ENCODE measurements at places on chromosomes 16 and 17.

GRCh38 chr16:78353640-78354275 lies 254.3 kb downstream of the WWOX start:
- no peak for DNase-seq

GRCh38 chr17:64520359-64520758 lies 13.6 kb downstream of the CEP95 start:
- DNase-seq = no peak

DNA sequence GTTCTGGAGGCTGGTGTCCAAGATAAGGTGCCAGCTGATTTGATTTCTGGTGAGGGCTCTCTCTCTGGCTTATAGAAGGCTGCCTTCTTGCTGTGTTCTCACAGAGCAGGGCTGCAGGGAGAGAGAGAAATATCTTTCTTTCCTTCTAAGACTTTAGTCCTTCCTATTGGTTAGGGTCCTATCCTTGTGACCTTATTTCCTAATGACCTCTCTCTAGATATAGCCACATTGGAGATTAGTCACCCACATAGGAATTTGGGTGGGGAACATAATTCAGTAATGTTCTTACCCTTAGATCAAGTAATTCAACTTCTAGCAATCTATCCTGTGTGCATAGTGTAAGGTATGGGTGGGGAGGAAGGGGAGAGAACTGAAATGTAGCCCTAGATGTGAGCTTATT lies 18.0 kb upstream of the ABCA5 start:
- DNase-seq = no peak

GRCh38 chr16:8739989-8740704 lies 57.3 kb downstream of the TMEM186 start:
- DNase-seq = no peak

GRCh38 chr16:69834807-69835466 lies 72.8 kb downstream of the WWP2 start:
- no peak for DNase-seq

DNA sequence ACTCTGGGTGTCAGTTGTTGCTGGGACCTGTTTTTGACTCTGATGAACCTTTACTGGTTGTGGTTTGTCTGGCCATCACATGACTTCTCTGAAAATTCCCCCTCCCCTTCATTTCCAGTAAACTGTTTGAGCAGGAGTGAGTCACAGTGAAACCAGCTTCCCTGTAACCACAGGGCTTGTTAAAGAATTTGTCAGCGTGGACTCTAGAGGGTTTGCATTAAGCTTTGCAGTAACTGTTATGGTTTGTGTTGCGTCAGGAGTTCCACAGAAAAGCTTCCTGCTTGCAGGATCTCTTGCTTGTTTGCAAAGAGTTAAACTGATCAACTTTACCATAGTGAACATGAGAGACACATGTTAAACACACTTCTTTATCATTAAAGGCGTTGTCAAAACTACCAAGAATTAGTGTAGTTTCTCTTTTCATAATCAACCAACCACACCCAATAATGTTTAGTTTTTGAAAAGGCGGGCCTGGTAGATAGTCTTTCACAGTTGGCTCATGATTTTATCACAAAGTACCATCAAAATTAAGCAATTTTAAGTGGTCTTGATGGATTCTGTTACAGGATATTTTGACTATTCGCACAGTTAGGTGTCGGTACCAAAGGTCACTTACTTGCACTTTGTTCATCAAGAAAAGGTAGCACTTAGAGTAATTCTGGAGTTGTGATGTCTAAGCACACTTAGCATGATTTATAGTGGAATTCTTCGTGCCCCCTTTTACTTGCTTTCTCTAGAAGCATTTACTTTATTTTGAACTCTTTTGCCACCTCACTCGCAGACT lies 79.3 kb downstream of the VMP1 start:
- DNase-seq = peak; percentile 75

- DNase-seq = no peak
These were observed 141.1 kb downstream of the RGS9 start for GRCh38 chr17:65278050-65278819.

DNA sequence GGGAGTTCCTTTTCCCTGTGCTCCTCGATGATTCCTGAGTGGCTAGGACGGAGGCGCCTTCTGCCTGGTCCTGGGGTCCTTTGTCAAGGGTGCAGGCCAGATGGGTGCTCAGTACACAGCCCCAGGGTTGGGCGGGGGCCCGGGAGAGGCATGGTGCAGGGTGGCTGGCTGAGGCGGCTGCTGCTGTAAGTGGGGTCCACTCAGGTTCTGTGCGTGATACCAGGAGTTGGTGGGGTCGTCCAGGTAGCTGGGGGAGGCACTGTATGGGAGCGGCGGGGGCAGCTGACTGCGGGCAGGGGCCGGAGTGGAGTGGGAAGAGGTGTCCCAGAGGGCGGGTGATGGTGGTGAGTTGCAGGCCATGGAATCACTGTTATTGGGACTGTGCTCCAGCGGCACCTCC lies 3.6 kb downstream of the DLX3 start:
- DNase-seq = no peak

GRCh38 chr16:19858340-19859018 lies 26.2 kb downstream of the GPRC5B start:
- no peak for DNase-seq

DNA sequence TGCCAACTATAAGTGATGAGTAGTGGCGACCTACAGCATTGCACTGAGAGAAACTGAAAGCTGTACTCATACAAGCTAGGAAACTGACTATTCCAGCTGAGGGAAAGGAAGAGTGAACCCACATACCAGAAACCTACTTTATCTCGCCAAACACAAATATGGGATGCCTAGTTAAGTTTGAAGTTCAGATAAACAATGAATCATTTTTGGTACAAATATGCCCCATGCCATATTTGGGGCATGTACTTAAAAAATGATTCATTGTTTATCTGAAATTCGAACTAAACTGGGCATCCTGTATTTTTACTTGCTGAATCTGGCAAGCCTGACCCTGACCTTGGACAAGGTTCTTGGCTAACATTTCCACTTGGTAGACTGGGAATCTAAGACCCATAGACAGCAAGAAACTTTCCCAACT lies 527.8 kb upstream of the PSMD7 start:
- no peak for DNase-seq

DNA sequence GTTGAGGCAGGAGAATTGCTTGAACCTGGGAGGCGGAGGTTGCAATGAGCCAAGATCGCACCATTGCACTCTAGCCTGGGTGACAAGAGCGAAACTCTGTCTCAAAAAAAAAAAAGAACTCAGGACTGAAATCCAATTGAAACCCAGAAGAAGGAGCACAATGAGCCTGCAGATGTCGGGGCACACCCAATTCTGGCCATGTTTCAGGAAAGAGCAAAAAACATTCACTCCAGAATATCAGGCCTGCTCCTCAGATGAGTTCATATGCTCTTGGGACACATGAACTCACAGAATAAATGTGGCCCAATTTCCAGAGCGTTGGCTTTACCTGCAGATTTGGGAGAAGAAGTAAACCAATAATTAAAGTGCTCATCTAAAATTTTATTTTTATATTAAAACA lies 3.0 kb upstream of the CMTM2 start:
- no peak for DNase-seq

- no peak for DNase-seq
These were observed 547.2 kb downstream of the KCNJ2 start for GRCh38 chr17:70716551-70716950.

DNA sequence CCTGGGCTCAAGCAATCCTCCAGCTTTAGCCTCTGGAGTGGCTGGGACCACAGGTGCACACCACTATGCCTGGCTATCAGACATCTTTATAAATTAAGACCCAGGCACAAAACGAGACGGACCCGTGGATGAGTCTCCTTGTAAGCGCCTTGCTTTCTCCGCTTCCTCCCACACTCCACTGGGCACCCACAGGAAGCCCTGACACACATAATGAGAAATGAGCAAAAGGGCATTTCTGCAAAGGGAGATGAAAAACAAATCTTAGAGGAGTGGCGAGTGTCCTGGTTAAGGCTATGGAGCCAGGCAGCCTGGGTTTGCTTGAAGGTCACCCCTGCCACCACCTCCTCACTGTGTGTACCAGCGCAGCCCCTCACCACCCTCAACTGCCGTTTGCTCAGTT lies 56.3 kb downstream of the XYLT1 start:
- DNase-seq = no peak

- DNase-seq = no peak
These were observed 13.0 kb downstream of the ALOX12B start for GRCh38 chr17:8074554-8074953.

DNA sequence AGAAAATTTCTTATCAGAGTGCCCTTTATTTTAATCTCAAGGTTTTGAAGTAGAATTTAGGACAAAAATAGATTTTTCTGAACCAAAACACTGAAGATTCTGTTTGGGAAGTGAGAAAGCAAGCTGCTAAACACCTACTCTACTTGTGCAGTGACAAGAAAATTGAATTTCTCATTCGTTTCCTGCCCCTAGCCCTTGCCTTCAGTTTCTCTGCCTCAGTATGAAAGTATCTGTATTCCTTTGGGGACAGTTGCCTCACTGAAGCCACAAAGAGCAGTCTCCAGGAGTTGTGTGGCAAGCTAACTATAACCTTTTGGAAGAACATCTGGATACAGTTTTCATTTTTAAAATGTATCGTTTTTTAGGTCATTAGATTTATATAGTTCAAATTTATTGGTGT lies 19.7 kb downstream of the MOSMO start:
- no peak for DNase-seq

GRCh38 chr16:80806927-80807340 lies 2.5 kb upstream of the CDYL2 start:
- no peak for DNase-seq

GRCh38 chr16:57299009-57299718 lies 14.7 kb upstream of the PLLP start:
- DNase-seq = no peak

GRCh38 chr17:29722411-29723198 lies 99.9 kb upstream of the CORO6 start:
- no peak for DNase-seq

DNA sequence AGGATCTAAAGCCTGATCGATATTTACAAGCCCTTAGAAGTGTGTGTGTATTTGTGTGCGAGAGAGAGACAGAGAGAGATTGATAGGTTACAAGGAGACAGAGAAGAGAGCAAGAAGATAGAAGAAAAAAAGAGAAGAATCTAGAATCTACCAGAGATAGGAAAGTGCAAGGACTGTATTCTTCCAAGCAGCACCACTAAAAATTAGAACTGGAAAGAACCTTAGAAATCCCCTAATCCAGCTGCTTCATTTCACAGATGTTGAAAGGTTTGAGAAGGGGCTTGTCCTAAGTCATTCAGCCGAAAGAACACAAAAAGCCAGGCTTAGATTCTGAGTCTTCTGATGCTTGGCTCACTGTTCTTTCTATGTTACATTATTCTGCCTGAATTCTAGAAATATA lies 92.2 kb downstream of the HS3ST3A1 start:
- no peak for DNase-seq

DNA sequence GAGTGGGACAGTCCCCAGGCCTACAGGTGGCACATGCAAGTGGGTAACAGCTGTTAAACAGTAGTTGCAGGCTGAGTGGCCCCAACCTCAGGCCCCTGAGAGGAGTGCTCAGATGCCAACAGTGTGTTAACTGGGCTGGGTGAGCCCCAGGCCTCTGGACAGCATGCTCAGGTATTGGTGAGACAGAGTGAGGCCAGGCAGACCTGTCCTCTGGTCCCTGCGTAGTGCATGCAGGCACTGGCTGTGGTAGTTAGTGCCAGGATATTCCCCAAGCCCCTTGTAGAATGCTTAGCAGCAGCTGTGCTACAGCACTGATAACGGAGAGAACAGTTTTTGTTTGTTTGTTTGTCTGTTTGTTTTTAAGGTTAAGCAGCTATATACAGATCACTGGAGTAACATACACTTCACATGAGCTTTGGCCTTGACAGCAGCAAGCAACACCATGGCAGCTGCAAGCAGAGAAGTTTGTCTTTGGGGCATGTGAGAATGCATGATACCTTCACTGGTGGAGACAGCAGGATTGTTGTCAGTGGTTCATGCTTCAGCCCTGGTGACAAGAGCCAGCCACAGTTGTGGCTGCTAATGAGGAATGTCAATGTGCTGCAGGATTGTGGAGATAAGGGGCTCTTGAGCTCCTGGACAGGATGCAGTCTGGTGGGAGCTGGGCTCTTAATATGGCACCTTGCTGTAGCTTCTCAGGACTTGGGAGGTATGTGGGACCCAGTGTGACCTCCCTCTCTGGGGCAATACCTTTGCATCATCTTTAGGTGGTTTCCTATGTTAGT lies 614.4 kb downstream of the CDH11 start:
- DNase-seq = no peak

DNA sequence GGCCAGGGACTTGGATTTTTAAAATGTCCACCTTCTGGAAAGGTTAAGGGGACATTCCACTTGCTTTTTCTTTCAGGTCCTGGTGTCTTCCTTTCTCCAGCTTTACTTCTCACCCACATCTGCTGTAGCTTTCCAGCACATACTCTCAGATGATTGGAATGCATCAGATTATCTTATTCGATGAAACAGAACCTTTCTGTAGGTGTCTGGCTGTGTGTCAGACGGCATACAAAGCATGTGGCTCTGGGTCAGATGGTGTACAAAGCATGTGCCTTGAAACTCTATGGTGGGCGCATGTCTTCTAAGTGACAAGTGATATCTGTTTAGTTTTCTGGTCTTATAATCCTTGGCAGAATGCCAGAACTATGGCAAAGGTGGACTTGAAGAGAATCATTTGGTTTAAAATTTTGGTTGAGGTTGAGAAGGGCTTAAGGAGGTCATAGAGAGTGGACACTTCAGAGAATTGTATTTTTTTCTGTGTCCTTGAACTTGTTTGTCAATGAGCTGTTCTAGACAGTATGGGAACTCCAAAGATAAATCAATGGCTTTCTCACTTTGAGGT lies 125.3 kb downstream of the FTO start:
- DNase-seq = no peak

DNA sequence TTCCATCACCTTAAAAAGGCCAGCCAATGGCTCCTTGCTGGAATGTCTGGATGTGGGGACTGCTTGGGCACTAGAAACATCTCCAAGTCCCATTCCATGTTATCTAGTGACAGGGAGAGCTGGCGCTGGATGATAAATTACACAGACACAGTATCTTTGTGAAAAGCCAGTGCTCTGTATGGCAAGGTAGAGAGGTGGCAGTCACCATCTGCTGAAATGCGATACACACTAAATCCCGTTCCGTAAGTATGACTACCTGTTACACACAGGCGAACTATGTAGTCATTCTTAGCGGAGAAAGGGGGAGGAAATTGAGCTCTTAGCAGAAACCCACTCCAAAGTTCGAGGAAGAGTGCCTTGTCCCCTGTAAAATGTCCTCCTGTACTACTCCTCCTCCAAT lies 81.0 kb upstream of the MYOCD start:
- DNase-seq = no peak

DNA sequence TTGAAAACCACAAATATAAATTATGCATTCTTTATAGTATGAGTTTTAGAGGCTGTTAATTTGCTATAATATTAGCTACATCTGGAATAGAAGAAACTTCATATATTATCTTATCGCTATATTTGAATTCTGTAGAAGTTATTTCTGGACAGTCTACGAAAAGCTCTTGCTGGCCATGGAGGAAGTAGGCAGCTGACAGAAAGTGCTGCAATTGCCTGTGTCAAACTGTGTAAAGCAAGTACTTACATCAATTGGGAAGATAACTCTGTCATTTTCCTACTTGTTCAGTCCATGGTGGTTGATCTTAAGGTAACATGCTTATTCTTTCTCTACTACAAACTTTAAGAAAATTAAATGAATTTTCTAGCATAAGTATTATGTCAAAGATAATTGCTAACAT lies 96.8 kb downstream of the OMG start:
- DNase-seq = no peak

- no peak for DNase-seq
These were observed 84.2 kb downstream of the ZFHX3 start for GRCh38 chr16:72963533-72964315.
